ENCODE measurements at places on chromosomes 2 and 18.

GRCh38 chr2:42510608-42511243, 16.9 kb upstream of the KCNG3 start:
- no peaks in the 10 kb centered on the region for H3K36me3 ChIP-seq
- H3K4me1 ChIP-seq = no peaks in the 10 kb centered on the region
- H3K4me3 ChIP-seq = no peak overlapping the region

DNA sequence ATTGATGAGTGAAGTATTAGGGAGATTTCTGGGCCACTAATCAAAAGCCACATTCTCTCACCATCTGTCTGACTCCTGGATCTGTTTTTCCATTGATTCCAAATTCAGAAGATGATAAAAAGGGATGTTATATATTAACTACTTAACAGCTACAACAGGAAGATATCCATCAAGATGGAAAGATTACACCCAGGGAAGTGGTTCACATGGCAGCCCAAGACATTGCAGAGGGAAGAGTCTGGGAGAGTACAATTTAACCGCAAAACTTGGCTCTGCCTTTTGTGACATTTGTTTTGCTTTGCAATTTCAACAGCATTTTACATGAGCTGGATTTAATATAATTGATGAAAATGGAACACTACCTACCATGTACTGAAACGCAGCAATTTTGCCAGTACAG, 22.5 kb upstream of the TCF4 start:
- H3K4me1 ChIP-seq = no peaks in the 10 kb centered on the region
- H3K36me3 ChIP-seq = no peaks in the 10 kb centered on the region
- DNase-seq = no peak
- no peak overlapping the region for H3K4me3 ChIP-seq
- H3K27ac ChIP-seq = no peak overlapping the region

GRCh38 chr2:40352703-40353099, 99.2 kb downstream of the SLC8A1 start:
- no peaks in the 10 kb centered on the region for H3K4me1 ChIP-seq
- DNase-seq = no peak
- H3K27ac ChIP-seq = no peak overlapping the region
- H3K27me3 ChIP-seq = no peaks in the 10 kb centered on the region
- H3K36me3 ChIP-seq = no peaks in the 10 kb centered on the region

- H3K27me3 ChIP-seq = no peaks in the 10 kb centered on the region
- H3K4me1 ChIP-seq = no peaks in the 10 kb centered on the region
- peaks cover 3% of the 10 kb centered on the region for H3K36me3 ChIP-seq
- H3K27ac ChIP-seq = no peak overlapping the region
- no peak overlapping the region for H3K4me3 ChIP-seq
These were observed 950.8 kb upstream of the SLC39A10 start for GRCh38 chr2:194706179-194706578.

DNA sequence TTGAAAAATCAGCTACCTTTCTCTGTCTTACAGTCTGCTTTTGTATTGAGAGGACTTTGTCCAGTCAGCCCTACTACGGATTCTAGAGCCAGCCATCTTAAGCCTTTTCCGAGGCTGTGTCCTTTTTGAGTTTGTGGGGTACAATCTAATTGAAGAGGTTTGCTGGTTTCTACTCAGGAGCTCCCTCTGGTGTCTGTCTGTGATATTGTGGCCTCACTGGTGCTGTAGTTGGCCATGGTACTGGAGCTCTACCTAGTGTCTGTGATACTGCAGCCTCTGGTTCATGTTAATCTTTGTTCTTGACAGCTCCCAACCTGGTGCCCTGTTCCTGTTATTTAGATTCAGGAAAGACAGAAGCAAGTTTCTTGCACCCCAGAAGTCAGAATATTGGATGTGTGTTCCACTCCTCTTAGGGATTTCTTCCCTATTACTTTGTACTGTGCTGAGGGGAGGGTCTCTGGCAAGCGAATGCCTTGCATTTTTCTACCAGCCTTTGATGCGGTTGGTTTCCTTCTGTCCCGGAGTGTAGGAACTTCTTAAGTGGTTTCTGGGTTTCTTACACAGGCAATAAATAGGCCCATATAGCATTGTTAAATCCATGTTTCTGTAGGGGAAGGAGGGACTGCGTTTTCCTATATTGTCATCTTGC, 78.5 kb downstream of the ACSL3 start:
- no peak overlapping the region for H3K4me3 ChIP-seq
- peak; percentile 54 for DNase-seq
- H3K27ac ChIP-seq = no peak overlapping the region

GRCh38 chr2:22600999-22601398, 784.0 kb upstream of the KLHL29 start:
- H3K4me1 ChIP-seq = no peaks in the 10 kb centered on the region
- DNase-seq = no peak
- H3K4me3 ChIP-seq = no peak overlapping the region
- no peaks in the 10 kb centered on the region for H3K27me3 ChIP-seq
- H3K36me3 ChIP-seq = no peaks in the 10 kb centered on the region

DNA sequence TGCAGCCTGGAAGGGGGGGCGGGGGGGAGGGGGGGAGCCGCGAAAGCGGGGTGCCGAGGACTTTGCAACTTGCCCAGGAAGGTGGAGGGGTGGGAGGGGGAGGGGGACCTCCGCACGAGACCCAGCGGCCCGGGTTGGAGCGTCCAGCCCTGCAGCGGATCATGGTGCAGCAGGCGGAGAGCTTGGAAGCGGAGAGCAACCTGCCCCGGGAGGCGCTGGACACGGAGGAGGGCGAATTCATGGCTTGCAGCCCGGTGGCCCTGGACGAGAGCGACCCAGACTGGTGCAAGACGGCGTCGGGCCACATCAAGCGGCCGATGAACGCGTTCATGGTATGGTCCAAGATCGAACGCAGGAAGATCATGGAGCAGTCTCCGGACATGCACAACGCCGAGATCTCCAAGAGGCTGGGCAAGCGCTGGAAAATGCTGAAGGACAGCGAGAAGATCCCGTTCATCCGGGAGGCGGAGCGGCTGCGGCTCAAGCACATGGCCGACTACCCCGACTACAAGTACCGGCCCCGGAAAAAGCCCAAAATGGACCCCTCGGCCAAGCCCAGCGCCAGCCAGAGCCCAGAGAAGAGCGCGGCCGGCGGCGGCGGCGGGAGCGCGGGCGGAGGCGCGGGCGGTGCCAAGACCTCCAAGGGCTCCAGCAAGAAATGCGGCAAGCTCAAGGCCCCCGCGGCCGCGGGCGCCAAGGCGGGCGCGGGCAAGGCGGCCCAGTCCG, 540 bp downstream of the SOX11 start:
- H3K27me3 ChIP-seq = peaks cover 48% of the 10 kb centered on the region
- H3K36me3 ChIP-seq = no peaks in the 10 kb centered on the region
- H3K4me1 ChIP-seq = peaks cover 3% of the 10 kb centered on the region
- no peak overlapping the region for H3K4me3 ChIP-seq

GRCh38 chr2:223944166-223944702, 901 bp downstream of the WDFY1 start:
- no peak for DNase-seq
- H3K27me3 ChIP-seq = no peaks in the 10 kb centered on the region
- H3K4me3 ChIP-seq = peak overlapping the region; percentile 96
- peaks cover 7% of the 10 kb centered on the region for H3K36me3 ChIP-seq
- H3K27ac ChIP-seq = peak overlapping the region; percentile 93

DNA sequence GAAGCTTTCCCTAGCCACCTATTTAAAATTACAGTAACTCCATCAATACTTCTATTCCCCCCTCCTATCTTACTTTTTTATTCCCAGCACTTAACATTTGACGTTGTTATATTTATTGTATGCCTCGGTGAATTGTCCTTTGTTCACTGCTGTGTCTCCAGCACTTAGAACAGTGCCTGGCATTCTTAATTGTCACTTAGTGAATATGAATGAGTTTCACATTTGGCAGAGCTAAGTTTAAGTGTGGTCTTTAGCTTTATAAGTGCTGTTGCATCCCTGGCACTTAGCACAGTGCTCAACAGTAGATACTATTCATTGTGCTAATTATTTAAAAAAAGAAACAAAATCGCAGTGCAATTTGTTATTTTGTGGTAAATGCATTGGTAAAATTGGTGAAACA, 1.7 kb downstream of the RMP24 start:
- no peak for DNase-seq
- H3K4me3 ChIP-seq = peak overlapping the region; percentile 99
- peaks cover 28% of the 10 kb centered on the region for H3K4me1 ChIP-seq
- H3K27me3 ChIP-seq = no peaks in the 10 kb centered on the region
- peaks cover 62% of the 10 kb centered on the region for H3K36me3 ChIP-seq
- peak overlapping the region; percentile 86 for H3K27ac ChIP-seq

DNA sequence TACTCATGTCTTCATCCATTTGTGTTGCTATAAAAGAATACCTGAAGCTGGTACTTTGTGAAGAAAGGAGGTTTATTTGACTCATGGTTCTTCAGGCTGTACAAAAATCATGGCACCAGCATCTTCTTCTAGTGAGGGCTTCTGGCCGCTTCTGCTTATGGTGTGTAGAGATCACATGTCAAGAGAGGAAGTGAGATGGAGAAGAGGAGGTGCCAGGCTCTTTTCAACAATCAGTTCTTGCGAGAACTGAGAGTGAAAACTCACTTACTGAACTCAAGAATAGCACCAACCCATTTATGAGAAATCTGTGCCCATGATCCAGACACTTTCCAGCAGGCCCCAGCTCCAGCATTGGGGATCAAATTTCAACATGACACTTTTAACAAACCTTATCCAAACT, 30.0 kb upstream of the BARD1 start:
- H3K36me3 ChIP-seq = no peaks in the 10 kb centered on the region
- no peak overlapping the region for H3K4me3 ChIP-seq
- H3K27me3 ChIP-seq = no peaks in the 10 kb centered on the region
- DNase-seq = no peak

GRCh38 chr18:59959073-59959472, 59.3 kb downstream of the PMAIP1 start:
- no peaks in the 10 kb centered on the region for H3K36me3 ChIP-seq
- no peak overlapping the region for H3K27ac ChIP-seq
- no peak for DNase-seq
- peaks cover 9% of the 10 kb centered on the region for H3K27me3 ChIP-seq
- no peaks in the 10 kb centered on the region for H3K4me1 ChIP-seq
